ENCODE measurements at places on chromosomes 4 and X. TPM values are rescaled to one million over a fixed set of nuclear protein-coding genes. Genes with fewer than 3 reads are reported as not detected.

- DNase-seq, result no peak
Measured at GRCh38 chrX:20515841-20516461, 249.2 kb upstream of the RPS6KA3 start.

DNA sequence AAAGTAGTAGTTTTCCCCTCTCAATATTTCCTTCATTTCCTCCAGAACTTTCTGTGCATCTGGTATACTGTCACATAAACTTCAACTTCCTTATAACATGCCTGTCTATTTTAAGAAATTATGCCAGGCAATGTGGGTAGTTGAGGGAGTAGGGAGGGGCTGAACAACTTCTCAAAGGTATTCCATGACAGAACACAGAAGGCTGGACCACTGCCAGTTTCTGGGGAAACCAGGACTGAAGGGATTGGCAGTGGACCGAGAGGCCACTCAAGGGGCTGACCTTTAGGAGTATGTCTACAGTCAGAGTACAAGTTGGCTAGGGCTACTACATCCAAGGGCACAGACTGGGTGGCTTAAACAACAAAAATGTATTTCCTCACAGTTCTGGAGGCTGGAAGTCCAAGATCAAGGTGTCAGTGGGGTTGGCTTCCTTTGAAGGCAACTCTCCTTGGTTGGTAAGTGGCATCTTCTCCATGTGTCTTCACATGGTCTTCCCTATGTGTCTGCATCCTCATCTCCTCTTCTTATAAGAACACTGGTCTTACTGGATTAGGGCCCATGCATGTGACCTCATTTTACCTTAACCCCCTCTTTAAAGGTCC lies 6.9 kb downstream of the SH3RF1 start:
- no peak for DNase-seq

DNA sequence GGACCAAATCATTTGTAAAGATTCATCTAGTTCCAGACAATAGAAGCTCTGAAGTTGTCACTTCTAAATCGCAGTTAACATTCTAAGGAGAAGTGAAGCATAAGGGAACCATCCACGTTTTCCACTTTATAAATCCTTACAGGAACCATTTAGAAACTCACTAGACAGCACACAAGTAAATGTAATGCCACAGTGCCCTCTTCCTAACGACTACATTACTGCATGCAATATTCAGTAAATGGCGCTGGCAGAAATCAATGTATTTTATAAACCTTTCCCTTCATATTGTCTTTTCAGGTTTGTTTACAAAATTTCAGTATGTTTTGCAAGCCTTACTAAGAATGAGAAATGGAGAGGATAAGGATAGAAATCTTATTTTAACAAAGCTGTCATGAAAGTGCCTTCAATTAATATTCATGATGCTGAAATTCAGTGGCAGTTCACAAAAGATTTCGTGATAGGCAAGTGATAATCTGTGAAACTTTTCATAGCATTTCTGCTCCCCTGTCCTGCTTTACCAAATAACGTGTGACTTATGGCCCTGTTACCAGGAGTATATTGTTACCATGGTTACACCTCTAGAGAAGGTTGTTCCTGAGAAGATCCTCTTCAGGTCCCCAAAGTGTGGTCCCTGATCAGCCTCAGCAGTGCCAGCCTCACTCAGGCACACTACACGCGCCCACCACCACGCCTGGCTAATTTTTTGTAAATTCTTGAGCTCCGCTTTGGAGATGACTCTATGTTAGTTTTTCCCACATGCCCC lies 54.2 kb downstream of the TMA16 start:
- DNase-seq, result no peak

ATP1B4 gene
- total RNA-seq, result 0.05 TPM

DNA sequence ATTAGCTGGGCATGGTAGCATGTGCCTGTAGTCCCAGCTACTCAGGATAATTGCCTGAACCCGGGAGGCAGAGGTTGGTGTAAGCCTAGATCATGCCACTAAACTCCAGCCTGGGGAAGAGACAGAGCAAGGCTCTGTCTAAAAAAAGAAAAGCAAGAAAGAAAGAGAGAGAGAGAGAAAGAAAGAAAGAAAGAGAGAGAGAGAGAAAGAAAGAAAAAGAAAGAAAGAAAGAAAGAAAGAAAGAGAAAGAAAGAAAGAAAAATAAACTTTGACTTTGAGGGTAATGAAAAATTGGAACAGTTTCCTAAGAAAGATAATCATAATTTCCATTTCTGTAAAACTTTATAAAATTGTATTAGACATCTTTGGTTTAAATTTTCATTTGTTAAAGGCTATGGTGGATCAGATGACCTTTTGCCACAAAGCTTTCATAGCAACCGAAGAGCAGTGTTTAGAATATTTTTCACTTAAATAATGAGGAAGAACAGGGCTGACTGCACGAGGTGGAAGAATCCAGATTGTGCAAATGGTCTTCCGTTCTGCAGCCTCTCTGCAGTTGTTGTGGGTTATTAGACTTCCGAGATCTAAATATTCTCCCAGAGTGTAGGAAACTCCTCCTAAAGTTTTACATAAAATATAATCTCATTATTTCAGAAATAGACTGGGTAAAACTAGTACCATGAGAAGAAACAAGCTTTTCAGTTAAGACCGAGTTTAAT lies 55.9 kb downstream of the RBM47 start:
- peak; percentile 28 for DNase-seq

GRCh38 chr4:5460106-5460801 lies 248.1 kb downstream of the EVC2 start:
- DNase-seq, result peak; percentile 4

DNA sequence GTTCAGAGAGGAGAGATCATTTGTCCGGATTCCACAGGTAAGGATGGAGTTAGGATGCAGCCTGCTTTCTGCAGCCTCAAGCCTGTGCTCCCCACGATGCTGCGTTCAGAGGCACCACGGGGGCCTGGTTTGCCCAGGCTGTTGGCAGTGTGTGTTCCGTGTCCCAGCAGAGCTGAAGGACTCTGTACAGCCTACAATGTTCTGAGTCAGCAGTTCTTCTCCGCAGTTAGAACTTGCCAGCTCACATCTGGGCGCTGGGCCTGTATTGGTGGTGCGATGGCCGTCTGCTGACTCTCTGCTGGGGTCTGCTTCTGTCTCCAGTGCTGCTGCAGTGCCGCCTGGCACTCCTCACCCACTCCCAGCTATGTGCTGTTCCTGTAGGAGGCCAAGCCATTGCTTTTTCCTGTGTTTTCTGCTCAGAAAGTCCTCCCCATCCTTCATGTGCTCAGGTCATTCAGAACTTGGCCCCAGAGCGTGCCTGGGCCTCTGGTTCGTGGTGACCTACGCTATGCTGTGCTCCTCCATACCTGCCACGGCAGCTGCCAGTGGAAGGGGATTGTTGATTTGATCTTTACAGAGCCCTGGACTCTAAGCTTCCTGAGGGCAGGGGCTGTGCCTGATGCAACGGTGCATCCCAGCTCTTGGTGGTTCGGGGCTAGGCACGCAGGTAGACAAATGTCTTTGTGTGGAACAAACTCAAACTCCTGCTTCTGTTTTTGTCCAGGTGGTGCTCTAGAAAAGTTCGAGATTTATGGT lies 42.6 kb upstream of the TADA2B start:
- no peak for DNase-seq

SSX4 gene
- not detected for total RNA-seq

- DNase-seq, result no peak
Measured at GRCh38 chr4:169440446-169440845, 169.7 kb upstream of the SH3RF1 start.

- DNase-seq, result no peak
Measured at GRCh38 chr4:99215521-99215920, 3.5 kb downstream of the ADH6 start.

ATP10D gene
- total RNA-seq, result 7.2 TPM

TRIM2 gene
- total RNA-seq, result 5.0 TPM

DNA sequence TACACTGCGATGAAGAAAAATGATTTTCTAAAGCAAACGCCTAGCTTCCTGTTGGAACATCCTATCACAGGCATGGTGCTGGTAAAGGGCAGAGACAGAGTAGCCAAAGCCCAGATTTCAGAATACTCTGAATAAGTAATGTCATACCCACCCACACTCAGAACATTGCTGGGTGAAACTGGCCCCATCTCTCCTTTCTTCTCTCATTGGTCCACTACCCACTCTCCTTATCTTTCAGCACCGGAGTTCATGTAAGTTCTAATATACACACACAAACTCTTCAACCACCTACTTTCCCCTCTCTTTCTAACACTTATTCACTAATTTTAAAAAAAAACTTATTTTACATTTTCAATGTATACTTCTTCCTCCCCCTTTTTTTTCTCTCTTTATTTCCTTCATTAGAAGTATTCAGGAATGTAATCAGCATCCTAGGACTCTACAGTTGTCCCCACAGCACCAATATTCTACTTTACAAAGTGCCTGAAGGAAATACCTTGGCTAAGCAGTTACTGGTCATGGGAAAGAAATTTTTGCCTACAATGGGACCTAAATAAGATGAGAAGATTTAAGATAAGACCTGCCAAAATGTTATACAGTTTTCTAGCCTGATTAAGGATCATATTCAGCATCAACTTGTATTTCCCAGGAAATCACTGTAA lies 63.0 kb downstream of the SEC24D start:
- no peak for DNase-seq

- DNase-seq, result no peak
Measured at GRCh38 chrX:110315551-110315950, 2.3 kb downstream of the AMMECR1 start.

GRCh38 chr4:57342411-57342810 lies 232.2 kb upstream of the IGFBP7 start:
- no peak for DNase-seq

PGAM4 gene
- 0.14 TPM for total RNA-seq

GRIA2 gene
- total RNA-seq, result 0.38 TPM

GRCh38 chrX:49058794-49059193 lies at the start of gene CCDC120:
CCDC120 (plus strand) TSS chrX:49058999; CDS start chrX:49062042, 3,043 bp downstream.
- DNase-seq, result no peak

DNA sequence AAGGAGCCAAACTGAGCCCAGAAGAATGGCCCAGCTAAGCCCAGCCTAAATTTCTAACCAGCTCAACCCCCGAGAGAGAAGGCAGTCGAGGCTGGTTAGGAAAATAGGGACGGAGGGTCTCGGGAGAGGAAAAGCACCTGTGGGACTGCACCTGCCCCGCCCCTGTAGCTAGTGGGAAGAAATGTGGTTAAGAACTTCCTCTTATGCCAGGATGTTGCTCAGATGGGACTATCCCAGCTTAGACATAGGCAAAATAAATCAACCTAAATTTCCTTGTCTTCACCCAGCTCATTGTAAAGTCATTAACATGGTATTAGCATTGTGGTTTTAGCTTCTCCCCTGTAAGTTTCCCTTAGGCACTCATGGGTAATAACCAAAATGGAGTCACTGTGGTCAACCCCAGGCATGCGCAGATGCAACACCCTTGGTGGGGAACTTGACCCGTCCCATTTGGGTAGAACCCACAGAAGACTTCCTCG lies 86.8 kb downstream of the ZNF718 start:
- DNase-seq, result no peak

GRCh38 chr4:161321706-161322105 lies 842.1 kb downstream of the FSTL5 start:
- DNase-seq, result no peak

DNA sequence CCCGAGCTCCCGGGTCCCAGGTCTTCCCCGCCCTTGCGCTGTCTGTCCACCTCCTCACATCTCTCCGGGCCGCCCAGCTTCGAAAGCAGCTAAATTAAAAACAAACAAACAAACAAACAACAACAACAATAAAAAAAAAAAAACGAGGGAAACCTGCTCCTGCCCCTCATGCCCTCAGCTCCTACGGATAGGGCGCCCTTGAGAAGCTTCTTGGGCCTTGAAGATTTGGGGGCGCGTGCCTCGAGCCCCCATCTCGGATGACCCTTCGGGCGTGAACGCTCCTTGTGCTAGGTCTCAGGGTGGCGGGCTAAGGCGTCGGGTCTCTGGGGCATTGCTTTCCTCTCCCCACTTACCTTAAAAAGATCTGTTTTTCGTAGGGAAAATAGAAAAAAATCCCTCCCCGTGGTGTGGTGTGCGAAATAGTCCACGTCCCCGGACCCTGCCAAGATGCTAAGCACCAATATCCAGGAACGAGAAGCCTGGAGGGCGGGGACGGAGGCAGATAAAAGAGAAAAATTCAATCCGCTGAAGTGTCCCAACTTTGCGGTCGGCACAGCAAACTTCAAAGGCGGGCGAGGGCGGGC lies 603 bp downstream of the NDNF start:
- peak; percentile 42 for DNase-seq

DNA sequence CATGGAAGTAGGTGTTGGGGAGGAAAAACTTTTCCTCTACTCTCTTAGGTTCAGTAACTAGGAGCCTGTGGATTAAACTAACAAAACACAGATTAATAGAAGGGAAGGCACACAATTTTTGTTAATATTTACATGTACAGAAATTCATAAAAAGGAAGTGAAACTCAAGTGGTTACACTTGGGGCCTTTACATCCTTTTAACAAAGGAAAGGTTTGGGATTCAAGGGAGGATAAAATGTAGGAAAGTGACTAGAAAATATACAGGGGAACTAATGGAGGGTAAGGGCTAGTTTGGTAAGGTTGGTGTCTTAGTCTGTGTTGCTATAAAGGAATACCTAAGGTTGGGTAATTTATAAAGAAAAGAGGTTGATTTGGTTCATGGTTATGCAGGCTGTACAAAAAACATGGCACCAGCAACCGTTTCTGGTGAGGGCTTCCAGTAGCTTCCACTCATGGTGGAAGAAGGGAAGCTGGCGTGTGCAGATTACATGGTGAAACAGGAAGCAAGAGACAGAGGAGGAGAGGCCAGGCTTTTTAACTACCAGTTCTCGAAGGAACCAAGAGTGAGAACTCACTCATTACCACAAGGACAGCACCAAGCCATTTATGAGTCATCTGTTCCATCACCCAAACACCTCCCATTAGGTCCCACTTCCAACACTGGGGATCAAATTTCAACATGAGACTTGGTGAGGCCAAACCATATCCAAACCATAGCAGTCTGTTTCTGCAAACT lies 124.4 kb downstream of the CHRDL1 start:
- no peak for DNase-seq

DNA sequence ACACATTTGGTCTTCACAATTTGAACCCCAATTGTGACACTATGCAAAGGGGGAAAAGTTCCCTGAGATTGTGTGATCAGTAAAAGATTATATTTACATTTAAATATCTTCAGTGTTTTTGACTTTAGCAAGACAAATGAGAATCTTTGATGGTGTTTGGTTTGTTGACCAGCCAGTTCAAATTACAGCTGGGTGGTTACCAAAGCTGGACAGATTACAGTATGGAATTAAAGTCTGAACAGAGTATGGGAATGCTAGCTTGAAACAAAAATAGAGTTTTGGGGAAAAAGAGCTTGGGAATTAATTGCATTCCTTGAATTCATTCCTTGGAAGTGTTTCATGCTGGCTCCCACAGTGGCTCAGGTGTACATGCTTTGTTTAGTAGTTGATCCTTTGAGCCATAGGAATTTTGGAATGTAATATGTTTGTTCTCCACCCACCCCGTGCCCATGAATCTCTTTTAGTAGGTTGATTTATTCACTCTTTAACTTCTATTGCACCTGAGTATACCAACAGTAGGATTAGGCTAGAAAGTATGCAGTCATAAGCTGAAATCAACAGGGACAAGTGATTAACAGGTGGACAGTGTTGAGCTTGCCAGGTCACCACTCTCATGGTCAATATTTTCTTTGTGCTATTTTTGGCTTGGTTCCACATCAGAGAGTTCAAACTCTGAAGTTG lies 81.1 kb upstream of the HELT start:
- no peak for DNase-seq
